ENCODE measurements at places on chromosomes 5 and 9. TPM values are rescaled to one million over a fixed set of nuclear protein-coding genes. Genes with fewer than 3 reads are reported as not detected.

The IFNA21 gene
- 0.78 TPM for total RNA-seq

The ABLIM3 gene
- 11.4 TPM for total RNA-seq

The COL15A1 gene
- 46.3 TPM for total RNA-seq

The MEIKIN gene
- total RNA-seq, result not detected

The SLC6A19 gene
- 0.04 TPM for total RNA-seq

The SPATA31D4 gene
- 0.19 TPM for total RNA-seq

The CA9 gene
- total RNA-seq, result not detected

The FGF10 gene
- 0.45 TPM for total RNA-seq

The LHFPL2 gene
- total RNA-seq, result 9.8 TPM

The LAMC3 gene
- 2.1 TPM for total RNA-seq

The GOLPH3 gene
- 69.9 TPM for total RNA-seq

The FOXD4L4 gene
- 1.1 TPM for total RNA-seq

The CCDC192 gene
- total RNA-seq, result not detected

The TSLP gene
- total RNA-seq, result 1.9 TPM

The NSD1 gene
- total RNA-seq, result 91.7 TPM

The CDK9 gene
- 27.8 TPM for total RNA-seq

The ACSL6 gene
- 0.79 TPM for total RNA-seq

The HTR1A gene
- 0.14 TPM for total RNA-seq

The SPOCK1 gene
- 130 TPM for total RNA-seq

The SOWAHA gene
- total RNA-seq, result 2.5 TPM

The ZNF618 gene
- total RNA-seq, result 23.0 TPM

The LVRN gene
- 0.74 TPM for total RNA-seq

The RGS7BP gene
- 7.4 TPM for total RNA-seq

The NIPAL4 gene
- total RNA-seq, result 1.3 TPM

The NPM1 gene
- total RNA-seq, result 2,414 TPM

The C5 gene
- total RNA-seq, result 0.91 TPM

The NFIB gene
- 64.3 TPM for total RNA-seq

The NPR3 gene
- 0.22 TPM for total RNA-seq

The PCDHGA2 gene
- 0.17 TPM for total RNA-seq

The PCA3 gene
- 2.7 TPM for total RNA-seq

The ANKRD31 gene
- total RNA-seq, result 0.87 TPM

The SLC6A7 gene
- 0.38 TPM for total RNA-seq

The OTULINL gene
- total RNA-seq, result 6.0 TPM

The SLCO6A1 gene
- 1.2 TPM for total RNA-seq

The PFN3 gene
- not detected for total RNA-seq

The IL3 gene
- not detected for total RNA-seq

The PCDHB2 gene
- total RNA-seq, result 9.0 TPM

The SVEP1 gene
- 0.75 TPM for total RNA-seq

The LEAP2 gene
- total RNA-seq, result 2.6 TPM

The SHOC1 gene
- total RNA-seq, result 1.3 TPM

The TLE1 gene
- total RNA-seq, result 1.8 TPM

The PCDHB6 gene
- total RNA-seq, result 2.5 TPM

The GTF2H2 gene
- 34.7 TPM for total RNA-seq

The CATSPER3 gene
- total RNA-seq, result 0.21 TPM

The IL13 gene
- total RNA-seq, result 0.14 TPM

The CCDC69 gene
- total RNA-seq, result 22.1 TPM

The SLC45A2 gene
- total RNA-seq, result 0.77 TPM

The FOXD4L6 gene
- total RNA-seq, result 0.50 TPM
